ENCODE measurements at places on chromosomes 5 and 9.

DNA sequence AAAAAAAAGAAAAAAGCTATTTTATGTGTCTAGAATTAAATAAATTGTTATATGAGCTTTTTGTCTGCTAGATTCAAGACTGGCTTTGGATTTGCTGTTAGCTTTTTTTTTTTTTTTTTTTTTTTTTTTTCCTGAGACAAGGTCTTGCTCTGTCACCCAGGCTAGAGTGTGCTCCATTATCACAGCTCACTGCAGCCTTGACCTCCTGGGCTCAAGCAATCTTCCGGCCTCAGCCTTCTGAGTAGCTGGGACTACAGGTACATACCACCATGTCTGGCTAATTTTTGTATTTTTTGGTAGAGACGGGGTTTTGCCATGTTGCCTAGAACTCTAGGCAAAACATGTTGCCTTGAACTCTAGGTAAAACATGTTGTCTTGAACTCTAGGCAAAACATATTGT, 16.7 kb downstream of the GPBP1 start:
- no peak for DNase-seq

DNA sequence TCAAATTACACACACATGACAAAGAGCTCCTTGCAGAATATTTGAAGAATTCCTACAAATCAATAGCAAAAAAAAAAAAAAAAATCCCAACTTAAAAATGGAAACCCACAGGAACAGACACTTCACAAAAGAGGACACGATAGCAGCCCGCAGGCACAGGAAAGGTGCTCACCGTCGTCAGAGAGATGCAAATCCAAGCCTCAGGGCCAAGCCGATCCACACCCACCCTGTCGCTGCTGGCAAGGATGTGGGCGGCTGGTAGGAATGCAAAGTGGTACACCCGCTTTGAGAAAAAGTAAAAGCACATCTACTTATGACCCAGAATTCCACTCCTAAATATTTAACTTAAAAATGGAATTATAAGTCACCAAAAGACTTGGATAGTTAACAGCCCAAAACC, 10.8 kb downstream of the LCN9 start:
- DNase-seq, result no peak

DNA sequence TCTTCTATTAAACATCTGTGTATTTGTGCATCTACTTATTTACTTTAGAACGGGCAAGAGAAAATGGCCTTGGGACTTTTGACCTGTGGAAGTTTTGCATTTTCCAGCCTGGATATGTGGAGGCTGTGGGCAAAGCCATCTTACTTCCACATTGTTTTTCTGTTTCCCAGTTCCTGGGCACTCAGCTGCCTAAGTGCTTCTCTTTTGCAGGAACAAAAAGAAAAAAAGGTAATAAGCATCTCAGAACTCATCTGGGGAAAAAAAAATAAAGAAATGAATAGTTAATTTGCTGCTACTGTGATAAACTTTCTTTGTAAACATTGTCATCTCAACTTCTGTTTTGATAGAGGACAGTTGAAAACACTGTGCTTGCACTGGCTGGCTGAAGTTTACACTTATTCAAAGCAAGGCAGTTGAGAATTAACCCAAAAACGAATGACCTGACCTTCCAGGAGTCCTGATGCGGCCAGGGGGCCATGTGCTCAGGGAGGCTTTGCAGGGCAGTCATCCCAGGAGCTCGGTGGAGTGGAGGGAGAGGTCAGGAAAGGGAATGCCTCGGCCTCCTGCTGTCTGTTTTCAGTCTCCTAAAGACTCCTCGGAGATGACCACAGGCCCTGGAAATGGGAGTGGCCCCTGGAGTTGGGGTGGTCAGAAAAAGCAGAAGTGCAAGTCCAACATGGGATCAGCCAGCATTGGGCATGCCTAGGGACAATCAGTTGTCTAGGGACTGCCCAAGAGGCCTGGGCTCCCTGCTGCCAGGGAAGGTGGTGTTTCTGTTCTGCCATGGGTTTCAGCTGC, 75.5 kb downstream of the RAI14 start:
- no peak for DNase-seq

DNA sequence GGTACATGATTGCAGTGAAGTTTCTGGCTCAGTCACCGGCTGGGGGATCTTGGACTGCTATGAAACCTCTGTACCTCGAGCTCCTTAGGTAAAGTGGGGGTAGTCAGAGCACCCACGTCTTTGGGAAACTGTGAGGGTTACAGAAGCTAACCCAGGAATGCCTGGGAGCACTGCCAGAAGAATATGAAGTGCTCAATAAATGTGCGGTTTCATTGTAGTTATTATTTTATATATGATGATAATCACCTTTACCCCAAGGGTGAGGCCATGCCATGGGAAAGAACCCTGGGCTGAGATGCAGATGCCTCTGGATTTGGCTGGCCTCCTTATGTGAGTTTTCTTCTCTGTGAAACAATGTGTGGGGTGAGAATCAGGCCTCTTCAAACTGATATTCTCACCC, 3.7 kb downstream of the NPR3 start:
- no peak for DNase-seq

DNA sequence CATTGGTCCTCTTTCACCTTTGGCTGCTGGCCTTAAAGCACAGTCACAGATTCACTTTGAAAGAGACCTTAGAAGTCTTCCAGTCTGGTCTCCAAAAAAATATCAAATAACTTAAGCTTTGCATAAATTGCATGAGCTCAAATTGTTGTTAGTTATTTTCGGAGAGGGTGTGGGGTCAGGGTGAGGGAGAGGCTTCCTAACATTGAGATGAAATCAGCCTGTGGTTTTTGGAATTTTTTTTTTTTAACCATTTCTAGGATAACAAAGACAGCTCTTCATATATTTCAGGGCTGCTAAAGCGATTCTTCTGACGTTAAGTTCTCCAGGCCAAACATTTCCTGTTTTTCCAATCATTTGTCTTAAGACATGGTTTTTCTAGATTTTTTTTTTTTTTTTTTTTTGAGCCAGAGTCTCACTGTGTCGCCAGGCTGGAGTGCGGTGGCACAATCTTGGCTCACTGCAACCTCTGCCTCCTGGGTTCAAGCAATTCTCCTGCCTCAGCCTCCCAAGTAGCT, 4.5 kb downstream of the OCLN start:
- no peak for DNase-seq

Measured in stimulated activated CD4-positive, alpha-beta T cell treated with anti-CD3 and anti-CD28 coated beads, Interleukin-4, amount 100 ng/mL, for 1 hour (primary cell).